Activated CD4-positive, alpha-beta memory T cell treated with anti-CD3 and anti-CD28 coated beads for 36 hours (primary cell): ENCODE measurements at places on chromosomes 3 and 15. TPM values are rescaled to one million over a fixed set of nuclear protein-coding genes. Genes with fewer than 3 reads are reported as not detected.

HACD2 gene
- 27.9 TPM for total RNA-seq

HES1 gene
- 1.00 TPM for total RNA-seq

SSUH2 gene
- total RNA-seq, result not detected

DNA sequence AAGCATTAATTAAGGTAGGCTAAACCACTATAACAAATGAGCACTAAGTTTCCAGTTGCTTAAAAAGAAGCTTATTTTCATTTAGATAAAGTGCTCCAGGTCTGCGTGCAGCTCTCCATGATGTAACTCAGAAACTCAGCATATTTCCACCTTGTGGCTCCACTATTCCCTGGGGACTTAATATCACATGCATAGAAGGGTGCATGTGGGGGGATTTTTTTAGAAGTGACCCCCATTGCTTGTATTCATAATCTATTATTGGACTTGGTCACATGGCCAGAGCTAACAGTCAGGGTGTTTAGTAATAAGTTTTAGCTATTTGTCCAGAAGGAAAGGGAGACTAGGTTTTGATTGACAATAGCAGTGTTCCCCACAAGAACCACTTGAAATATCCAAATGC, 86.8 kb downstream of the TMCO5A start:
- no peak overlapping the region for H3K4me3 ChIP-seq
- H3K27me3 ChIP-seq, result peaks cover 5% of the 10 kb centered on the region
- no peaks in the 10 kb centered on the region for H3K36me3 ChIP-seq
- H3K4me1 ChIP-seq, result no peaks in the 10 kb centered on the region

DNA sequence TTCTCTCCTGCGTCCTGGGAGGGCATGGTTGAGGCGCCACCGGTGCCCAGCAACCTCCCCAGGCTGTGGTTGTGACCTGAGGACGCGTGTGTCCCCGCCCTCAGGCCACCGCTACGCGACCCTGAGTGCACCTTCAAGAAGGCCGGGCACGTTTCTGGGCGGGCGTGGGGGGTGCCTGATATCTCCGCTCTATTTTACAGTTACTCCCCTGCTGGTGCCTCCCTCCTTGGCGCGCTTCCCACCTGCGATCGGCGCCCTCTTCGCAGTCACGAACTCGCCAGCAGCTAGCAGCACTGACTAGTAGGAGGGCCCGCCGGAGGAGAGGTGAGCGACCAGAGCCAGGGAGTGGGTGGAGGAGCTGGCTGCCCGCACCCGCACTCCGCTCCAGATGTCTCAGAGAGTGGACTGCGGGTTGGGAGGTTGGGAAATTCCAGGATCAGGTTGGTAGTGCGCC, 43.2 kb upstream of the POLG start:
- peaks cover 4% of the 10 kb centered on the region for H3K4me1 ChIP-seq
- H3K36me3 ChIP-seq, result no peaks in the 10 kb centered on the region

GRCh38 chr15:41585127-41586047, 26.4 kb downstream of the TYRO3 start:
- H3K4me3 ChIP-seq, result peak overlapping the region; percentile 57
- peaks cover 20% of the 10 kb centered on the region for H3K27me3 ChIP-seq
- no peaks in the 10 kb centered on the region for H3K36me3 ChIP-seq
- peaks cover 7% of the 10 kb centered on the region for H3K4me1 ChIP-seq

GRCh38 chr3:71621825-71622537, 38.5 kb upstream of the FOXP1 start:
- no peak overlapping the region for H3K27ac ChIP-seq
- peaks cover 2% of the 10 kb centered on the region for H3K36me3 ChIP-seq
- no peaks in the 10 kb centered on the region for H3K4me1 ChIP-seq
- H3K4me3 ChIP-seq, result no peak overlapping the region
- no peak for DNase-seq

- H3K27me3 ChIP-seq, result peaks cover 12% of the 10 kb centered on the region
- H3K4me3 ChIP-seq, result no peak overlapping the region
- peaks cover 3% of the 10 kb centered on the region for H3K4me1 ChIP-seq
- DNase-seq, result no peak
- no peak overlapping the region for H3K27ac ChIP-seq
- H3K36me3 ChIP-seq, result no peaks in the 10 kb centered on the region
These were observed 143.8 kb upstream of the IL12A start for GRCh38 chr3:159844801-159845261.

GRCh38 chr3:41040256-41040655, 159.0 kb upstream of the CTNNB1 start:
- H3K36me3 ChIP-seq, result no peaks in the 10 kb centered on the region
- no peak overlapping the region for H3K27ac ChIP-seq
- peaks cover 9% of the 10 kb centered on the region for H3K27me3 ChIP-seq
- no peaks in the 10 kb centered on the region for H3K4me1 ChIP-seq
- H3K4me3 ChIP-seq, result no peak overlapping the region
